IPS-NIHi11 (cell line): ENCODE measurements at places on chromosomes 6 and 20.

DNA sequence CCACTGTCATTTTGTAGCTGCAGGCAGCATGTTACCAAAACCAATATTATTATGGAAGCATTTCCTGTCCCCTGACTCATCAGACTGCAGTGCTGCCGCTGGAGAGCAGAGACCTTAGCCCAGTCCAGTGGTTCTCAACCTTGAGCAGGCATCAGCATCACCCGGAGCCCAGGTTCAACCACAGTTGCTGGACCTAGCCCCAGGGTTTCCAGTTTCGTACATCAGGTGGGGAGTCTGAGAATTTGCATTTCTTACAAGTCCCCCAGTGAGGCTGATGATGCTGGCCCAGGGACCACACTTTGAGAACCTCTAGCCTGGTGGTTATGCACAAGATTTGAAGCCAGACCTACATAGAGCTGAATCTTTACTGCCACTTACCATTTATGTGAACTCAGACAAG lies 47.3 kb downstream of the LY86 start:
- no peak for DNase-seq

GRCh38 chr6:162099685-162100084 lies 627.9 kb downstream of the PRKN start:
- DNase-seq: no peak

DNA sequence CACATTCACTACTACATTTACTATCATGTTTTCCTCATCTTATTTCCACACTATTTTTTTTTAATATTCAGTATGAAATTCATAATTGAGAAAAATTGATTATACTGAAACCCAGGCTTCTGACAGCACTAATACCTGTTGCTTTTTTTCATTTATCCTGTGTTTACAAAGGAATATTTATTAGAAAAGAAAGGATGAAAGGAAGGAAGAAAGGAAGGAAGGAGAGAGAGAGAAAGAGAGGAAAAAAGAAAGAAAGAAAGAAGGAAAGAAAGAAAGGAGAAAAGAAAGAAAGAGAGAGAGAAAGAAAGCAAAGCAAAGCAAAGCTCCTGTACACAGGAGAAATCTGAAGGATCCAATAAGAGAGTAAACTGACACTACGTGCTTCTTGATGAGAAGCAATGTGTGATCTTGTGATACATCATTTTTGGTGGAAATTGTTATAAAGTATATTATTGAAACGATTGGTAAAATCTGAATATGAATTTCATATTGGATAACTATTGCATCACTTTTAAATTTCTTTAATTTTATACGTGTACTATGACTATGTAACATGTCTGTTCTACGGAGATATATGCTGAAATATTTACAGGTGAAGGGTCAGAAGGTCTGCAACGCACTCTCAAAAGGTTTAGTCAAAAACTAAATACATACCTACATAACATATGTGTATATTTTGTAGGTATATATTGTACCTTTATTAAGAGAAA lies 43.9 kb downstream of the DEFB114 start:
- no peak for DNase-seq

DNA sequence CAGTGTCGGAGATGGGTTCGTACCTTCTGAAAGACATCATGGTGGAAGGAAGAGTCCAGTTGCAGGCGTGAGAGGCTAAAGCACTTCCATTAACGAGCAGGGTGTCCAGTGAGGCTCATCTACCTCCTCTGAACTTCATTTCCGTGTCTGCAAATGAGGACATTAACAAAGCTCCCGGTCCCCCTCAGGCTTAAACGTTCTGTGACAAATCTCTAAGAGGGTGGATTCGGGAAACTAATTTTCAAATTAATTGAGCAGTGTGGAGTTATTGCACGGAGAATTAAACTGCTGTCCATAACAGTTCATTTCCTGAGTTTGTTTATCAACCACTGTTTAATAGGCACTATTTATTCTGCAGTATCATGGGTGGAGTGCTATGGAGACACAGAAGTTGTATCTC lies 68.2 kb downstream of the TRMT6 start:
- no peak for DNase-seq

- DNase-seq: no peak
Measured at GRCh38 chr20:51100617-51101016, 77.7 kb upstream of the KCNG1 start.

DNA sequence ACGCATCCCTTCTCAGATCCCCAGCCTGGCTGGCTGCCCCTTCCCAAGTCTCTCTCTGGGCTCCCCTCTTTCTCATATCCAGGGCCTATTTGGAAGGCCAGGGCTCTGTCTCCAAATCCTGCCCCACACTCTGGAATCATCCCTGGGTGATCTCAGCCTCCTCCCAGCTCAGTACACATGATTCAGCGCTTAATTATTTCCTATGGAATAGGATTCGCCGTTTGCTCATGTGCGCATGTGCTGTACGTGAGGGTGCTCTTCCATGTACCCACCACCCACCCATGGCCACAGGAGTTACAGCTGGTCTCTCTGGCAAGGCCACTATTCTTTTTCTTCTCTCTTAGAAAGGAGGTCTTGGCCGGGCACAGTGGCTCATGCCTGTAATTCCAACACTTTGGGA lies 81.7 kb upstream of the FOXP4 start:
- DNase-seq: no peak

GRCh38 chr6:52176550-52176949 lies 9.6 kb upstream of the IL17A start:
- DNase-seq: no peak

- peak; percentile 33 for DNase-seq
Measured at GRCh38 chr6:25601800-25602673, 50.0 kb upstream of the SCGN start.

GRCh38 chr6:144330017-144330987 lies 45.2 kb downstream of the UTRN start:
- DNase-seq: peak; percentile 76

DNA sequence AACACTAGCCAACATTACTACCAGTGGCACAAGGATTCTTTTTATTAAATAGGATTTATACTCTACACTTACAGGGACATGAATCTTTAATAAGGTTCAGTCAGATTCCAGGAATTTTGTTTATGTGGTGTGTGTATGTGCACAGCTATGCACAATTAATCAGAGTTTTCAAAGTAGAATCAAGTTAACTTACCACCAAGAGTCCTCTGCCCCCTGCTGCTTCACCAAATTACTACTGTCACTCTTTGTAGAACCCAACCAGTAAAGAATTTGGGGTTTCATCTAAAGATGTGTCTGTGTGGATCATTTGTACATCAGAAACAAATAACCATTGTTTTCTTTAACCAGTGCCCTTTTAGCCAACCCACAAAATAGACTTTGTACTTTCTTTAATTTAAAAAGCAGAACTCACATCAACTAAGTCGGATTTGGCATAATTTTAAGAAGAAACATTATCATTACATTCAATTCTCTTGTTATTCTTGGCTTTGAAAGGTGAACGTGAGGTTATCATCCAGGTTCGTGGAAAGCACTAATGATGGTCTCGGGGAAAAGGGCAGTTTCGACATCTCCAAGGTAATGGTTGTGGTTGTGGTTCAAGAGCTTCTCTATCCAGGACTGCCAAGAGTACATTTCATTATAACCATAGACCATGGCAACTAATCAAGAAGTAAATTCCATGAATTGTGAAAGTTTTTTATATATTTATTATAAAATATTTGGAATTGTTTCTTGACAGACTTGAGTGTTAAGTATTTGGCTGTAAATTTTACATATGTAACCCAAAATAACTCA lies 514.3 kb upstream of the ID4 start:
- DNase-seq: no peak

DNA sequence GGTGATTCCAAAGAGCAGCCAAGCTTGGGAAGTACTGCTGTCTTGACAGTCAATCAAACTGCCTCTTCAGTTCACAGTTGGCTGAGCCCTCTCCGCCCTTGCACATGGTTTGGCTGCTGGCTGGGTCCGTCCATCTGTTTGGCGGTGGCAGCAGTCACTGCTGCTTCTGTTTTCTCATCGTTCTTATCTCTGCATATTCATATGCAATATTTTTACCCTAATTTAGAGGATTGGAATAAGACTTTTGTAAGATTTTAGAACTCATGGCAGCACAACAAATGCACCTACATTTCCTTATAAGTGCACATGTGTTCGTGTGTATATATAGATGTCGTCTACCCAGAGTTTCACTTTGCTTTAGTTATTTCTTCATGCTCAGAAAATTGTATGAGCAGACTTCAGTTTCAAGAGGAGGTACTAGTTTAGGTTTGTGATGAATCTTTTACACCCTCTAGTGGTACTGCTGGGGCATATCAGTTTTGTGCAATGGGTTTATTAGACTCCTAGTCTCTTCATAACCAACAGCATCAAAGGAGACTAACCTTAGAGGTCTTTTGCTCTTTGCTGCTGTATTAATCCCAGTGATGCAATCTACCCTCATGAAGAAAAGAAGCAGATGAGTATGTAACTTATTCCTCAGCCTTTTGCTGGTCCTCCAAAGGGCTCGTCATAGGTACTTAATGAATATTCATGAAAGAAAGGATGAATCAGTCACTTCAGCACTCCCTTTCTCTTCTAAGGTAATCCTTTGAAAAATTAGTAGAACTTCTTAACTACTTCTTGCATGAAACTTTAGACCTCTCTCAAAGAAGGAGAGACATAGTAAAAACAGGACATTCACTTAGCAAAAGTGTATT lies 44.3 kb downstream of the KHDC1L start:
- peak; percentile 56 for DNase-seq

DNA sequence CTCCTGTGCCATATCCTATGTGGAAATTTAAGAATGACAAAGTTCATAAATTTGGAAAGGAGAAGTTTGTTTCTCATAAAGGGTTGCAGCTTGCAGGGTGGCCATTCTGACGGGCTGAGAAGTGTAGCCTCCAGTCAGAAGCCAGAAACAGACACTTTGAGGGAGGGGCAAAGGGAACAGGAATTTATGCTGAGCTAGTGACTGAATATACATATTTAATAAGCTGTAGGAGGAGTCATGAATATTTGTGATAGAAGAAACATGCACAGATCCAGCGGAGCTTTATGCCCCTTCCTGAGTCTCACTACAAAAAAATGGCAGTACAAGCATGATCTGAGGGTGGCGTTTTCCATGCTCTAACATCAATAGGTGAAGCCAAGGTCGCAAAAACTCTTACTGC lies 798.3 kb downstream of the KIF16B start:
- DNase-seq: no peak

GRCh38 chr20:1993986-1994385 lies at the start of gene PDYN:
Gene PDYN, minus strand, starts transcription at chr20:1994058. Its CDS starts 10,974 bp downstream, at chr20:1983084.
- peak; percentile 55 for DNase-seq

- no peak for DNase-seq
Measured at GRCh38 chr6:168703990-168704389, 263.0 kb downstream of the SMOC2 start.

GRCh38 chr6:137722749-137723272 lies 144.2 kb upstream of the TNFAIP3 start:
- no peak for DNase-seq

DNA sequence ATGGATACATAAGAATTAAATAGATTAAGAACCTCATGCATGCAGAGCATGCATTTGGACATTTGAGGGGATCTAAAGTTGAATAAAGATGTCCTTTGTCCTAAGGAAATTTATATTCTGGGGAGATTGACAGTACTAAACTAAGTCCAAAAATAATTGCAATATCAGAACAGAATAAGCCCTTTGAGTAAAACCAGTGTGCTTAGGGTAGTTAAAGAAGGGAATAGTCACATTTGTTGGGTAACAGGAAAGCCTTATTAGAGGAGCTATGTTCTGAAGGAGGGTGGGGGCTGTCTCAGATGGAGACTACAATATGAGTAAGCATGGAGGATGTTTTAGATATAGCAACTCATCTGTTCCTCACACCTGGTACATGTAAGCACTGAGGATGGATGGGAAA lies 35.8 kb downstream of the CDC5L start:
- no peak for DNase-seq

DNA sequence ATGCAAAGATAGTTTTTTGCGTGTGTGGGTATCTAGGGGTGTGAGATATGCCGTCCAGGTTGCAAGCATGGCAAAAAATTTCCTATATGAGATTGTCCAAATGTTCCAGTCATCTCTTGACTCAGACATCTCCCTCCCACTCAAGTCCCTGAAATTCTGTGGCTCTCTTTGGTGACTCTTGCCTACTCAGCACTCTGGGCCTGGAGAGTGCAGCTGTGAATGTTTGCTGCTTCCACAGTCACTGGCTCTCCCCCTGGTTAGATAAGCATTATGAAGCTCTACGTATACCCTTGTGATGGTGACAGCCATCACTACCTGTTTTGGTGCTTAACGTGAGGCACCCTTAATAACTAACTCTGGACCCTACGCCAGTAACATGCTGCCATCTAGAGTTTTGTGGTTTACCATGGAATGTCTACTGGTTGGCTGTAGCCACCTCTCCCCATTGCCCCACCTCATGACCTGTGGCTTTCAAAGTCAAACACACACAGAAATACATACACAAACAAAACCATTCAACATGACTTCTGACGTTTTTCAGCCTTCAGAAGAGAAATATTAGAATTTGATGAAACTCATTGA lies 621.9 kb upstream of the CITED2 start:
- DNase-seq: peak; percentile 42

GRCh38 chr6:149366267-149366921 lies 33.7 kb upstream of the SUMO4 start:
- DNase-seq: no peak

- DNase-seq: no peak
Measured at GRCh38 chr20:13094976-13095375, 86.2 kb downstream of the SPTLC3 start.

GRCh38 chr6:53527249-53527765 lies 17.6 kb downstream of the GCLC start:
- no peak for DNase-seq

- DNase-seq: no peak
Measured at GRCh38 chr6:139567095-139567494, 192.6 kb upstream of the CITED2 start.

DNA sequence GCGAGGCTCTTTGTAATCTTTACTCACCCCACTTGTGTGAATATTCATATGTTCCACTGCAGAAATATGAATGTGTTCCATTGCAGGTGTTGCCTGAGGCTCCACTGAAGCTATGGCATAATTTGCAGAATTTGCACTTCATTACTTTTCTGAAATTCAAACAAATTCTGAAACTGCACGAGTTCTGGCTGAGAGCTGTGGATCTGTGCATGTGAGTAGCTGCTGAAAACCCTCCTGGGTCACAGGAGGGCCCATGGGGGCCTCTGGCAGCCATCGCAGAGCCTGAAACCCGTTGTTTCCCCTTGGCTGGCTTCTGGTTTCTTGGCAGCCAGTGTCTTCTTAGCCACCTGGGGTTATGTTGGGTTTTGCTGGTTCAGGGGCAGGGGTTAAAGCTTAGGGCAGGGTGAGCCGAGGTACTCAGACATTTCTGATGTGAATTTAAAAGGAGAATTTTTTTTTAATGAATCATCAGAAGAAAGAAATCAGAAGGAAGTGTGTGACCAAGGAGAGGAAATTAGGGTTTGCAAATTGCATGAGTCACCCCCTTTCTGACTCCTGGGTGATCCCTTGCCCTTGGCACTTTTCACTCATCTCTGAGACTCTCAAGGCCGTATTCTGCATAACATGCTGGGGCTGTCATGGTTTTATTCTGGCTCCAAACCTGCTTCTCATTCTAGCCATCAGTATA lies 40.6 kb downstream of the TOX2 start:
- no peak for DNase-seq

- no peak for DNase-seq
Measured at GRCh38 chr20:38191654-38192053, 26.6 kb upstream of the TGM2 start.

GRCh38 chr6:149242883-149243282 lies 74.6 kb upstream of the TAB2 start:
- DNase-seq: no peak
